Mesenteric fat pad (tissue), 1 donor: ENCODE measurements at places on chromosomes 2 and 18.

DNA sequence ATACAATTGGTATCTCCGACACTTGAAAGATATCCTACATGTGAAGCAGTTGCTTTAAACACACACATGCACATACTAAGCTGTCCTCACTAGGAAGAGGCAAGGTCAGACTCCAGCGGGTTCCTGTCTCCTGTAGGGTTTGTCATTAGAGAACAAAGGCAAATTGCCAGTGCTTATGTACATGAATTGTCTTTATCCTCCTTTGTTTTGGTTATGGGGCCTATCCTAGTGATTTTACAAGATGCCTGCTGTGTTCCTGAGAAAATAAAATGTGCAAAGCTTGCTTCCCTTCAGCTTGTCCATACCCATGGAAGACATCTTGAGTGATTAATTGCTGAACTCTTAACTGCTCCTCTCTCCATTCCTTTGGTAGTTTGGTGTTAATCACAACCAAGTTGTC lies 86.7 kb upstream of the SLC39A10 start:
- no peak for DNase-seq

- no peak for DNase-seq
These were observed 67.8 kb upstream of the PARD3B start for GRCh38 chr2:204477358-204477950.

DNA sequence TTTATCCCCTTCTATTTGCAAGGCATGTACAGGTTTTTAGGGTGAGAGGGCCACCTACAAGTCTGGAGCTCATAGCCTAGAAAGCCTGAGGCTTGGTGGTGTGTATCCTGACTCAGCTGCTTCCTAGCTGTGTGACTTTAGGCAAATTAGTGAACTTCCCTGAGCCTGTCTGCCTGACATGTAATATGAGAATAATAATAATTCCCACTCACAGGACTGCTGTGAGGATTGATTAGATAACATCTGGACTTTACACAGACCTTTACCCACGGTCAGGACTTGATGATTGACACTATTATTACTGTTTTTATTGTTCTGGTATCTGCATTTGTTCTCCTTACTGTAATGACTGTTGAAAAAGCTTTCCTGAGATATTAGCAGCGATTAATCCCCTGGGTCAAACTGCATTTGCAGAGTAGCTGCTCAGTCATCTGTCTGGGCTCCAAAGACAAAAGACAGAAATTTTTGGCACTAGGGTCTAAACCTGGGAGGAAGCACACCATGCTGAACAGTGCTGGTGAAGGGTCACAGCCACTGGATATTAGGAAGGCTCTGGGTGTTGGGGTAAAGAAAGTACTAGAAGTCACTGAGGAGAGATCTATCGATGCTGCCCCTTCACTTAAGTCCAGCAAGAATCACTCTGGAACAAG lies 276.5 kb upstream of the FN1 start:
- DNase-seq = no peak

- no peak for DNase-seq
These were observed 44.3 kb upstream of the FBXO11 start for GRCh38 chr2:47950340-47951301.

DNA sequence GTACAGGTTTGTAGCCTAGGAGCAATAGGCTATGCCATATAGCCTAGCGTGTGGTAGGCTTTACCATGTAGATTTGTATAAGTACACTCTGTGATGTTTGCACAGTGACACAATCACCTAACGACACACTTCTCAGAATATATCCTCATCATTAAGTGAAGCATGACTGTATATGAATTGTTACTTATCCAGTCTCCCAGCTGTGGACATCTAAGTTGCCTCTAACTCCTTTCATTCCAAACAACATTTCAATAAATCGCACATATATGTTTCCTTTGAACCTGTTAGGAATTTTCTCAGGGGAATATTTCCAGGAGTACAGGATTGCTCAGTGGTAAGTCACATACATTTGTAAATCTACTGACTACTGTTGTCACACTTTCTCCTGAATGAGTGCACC lies 90.0 kb downstream of the ARHGAP15 start:
- no peak for DNase-seq

DNA sequence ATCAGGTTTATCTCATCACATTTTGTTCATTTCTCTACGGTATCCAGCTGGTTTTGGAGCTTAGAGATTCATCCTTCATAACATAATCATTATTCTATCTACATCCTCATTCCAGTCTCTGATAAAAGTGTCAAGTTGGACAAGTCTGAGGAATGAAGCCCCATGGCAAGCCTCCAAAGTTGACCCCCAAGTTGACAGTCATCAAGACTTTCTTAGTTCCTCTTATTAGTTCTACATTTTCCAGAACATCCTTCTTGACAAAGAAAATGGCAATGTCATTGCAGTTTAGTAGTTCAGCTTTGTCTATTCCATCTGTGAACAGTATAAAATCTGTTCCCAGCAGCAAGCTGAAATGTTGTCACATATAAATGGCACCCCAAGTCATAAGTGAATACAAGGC lies 4.5 kb upstream of the TMSB10 start:
- no peak for DNase-seq

DNA sequence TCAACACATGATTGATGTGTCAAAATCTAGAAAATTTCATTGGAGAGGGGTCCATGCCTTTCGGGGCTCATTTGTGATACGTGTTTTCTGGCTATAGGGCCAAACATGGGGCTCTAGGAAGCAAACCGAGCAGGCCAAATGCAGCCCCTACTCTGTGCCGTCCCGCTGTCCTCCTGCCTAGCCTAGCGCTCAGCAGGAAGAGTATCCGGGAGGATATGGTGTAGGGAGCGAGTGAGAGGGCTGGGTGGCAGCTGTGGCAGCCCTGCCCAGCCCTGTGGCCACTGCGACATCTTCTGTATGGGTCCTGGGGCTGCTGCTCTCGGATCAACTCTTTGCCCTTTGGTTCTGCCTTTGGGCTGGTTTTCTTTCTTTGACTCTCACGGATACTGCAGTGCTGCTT lies 120.1 kb upstream of the MAP3K20 start:
- DNase-seq = no peak

GRCh38 chr2:197174539-197175094 lies 136.0 kb downstream of the ANKRD44 start:
- DNase-seq = no peak

- no peak for DNase-seq
These were observed 49.7 kb downstream of the RRM2 start for GRCh38 chr2:10172033-10172871.

- no peak for DNase-seq
These were observed 249.0 kb downstream of the ZEB2 start for GRCh38 chr2:144270951-144271350.

DNA sequence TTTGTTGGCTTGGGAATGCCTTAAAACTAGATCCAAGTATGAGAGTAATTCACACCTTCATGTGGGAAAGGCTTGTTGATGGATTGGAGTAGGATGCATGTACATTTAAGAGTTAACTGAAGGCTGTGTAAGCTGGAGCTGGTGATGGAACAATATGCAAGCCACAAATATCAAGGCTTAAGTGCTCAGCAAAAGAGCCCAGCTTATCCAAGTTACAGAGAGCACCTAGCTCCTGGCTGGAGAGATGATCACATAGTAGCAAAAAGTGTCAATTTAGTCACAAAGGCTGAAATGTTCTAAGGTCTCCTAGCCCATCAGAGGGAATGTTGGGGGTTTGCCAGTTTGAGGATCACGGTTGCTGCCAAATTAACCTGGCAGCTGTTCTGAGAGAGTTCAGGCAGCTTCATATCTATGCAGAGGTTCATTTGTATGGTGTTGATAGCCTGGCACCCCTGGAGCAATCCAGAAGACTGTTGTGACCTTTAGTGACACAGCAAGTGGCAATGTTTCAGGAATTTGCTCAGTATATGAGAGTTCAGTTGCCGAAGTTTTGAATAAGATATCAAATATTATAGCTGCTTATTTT lies 228.2 kb downstream of the DOK6 start:
- DNase-seq = no peak

- no peak for DNase-seq
These were observed 419.7 kb upstream of the RGPD4 start for GRCh38 chr2:107407017-107407416.

DNA sequence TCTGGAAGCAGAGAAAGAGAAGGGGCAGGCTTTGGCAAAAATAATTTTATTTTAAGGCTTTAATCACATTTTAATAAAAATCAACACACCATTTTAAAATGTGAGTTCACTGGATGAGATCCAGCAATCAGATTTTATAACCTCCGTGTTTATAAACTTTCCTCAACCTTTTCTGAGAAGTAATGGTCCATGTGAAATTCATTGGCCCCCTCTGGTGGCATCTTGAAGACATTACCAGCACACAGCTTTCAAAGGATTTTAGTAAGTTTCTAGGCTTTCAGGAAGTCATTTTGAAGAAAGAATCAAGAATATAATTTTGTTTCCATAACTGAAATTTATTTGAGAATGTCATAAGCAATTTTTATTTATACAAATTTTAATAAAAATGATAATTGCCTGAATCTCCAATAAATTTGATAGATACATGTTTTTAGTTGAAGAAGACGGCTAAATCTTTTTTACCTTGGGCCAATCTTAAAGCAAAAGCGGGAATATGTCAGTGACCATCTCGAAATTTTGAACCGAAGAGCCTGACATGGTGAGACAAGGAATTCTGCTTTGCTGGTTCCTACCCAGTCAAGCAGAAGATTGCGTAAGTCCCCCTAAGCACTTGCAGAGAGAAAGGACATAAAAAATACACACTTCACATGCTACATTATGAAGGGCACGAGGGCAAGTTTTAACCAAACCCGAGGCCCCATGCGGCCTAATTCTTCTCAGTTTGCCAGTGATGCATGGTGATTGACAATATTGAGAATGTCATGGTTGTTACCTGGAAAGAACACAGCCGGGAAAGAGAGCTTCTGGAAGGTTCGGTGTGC lies 128.4 kb upstream of the CBLN2 start:
- DNase-seq = no peak

- no peak for DNase-seq
These were observed 156.1 kb downstream of the TPGS2 start for GRCh38 chr18:36672437-36673344.

- DNase-seq = no peak
These were observed 173.9 kb upstream of the RAB12 start for GRCh38 chr18:8435376-8435775.

- DNase-seq = no peak
These were observed 74.8 kb upstream of the ZBTB14 start for GRCh38 chr18:5370332-5370731.

DNA sequence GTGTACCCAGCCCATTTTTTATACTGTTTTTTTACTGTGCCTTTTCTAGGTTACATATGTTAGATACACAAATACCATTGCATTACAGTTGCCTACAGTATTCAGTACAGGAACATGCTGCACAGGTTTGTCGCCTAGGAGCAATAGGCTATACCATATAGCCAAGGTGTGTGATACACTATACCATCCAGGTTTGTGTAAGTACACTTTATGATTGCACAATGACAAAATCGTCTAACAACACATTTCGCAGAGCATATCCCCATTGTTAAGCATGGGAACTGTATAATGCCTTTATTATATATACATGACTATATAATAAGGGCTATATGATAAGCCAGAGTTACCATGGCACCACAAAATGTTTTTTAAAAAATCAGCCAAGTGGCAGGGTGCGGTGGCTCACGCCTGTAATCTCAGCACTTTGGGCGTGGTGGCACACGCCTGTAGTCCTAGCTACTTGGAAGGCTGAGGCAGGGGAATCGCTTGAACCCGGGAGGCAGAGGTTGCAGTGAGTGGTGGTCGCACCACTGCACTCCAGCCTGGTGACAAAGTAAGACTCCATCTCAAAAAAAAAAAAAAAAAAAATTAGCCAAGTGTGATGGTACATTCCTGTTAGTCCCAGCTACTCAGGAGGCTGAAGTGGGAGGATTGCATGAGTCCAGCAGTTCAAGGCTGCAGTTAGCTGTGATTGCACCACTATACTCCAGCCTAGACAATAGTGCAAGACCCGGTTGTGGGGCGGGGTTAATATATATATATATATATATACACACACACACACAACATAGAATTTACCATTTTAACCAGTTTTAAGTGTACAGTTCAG lies 2.8 kb upstream of the CENPA start:
- no peak for DNase-seq

- no peak for DNase-seq
These were observed 37.3 kb upstream of the KLF7 start for GRCh38 chr2:207203056-207203455.

- no peak for DNase-seq
These were observed 2.7 kb upstream of the LCT start for GRCh38 chr2:135839713-135840112.

- no peak for DNase-seq
These were observed 419.3 kb upstream of the ACVR2A start for GRCh38 chr2:147425437-147426029.

- DNase-seq = no peak
These were observed 164.2 kb downstream of the INHBB start for GRCh38 chr2:120509991-120510735.

GRCh38 chr2:195603998-195604397 lies 53.0 kb upstream of the SLC39A10 start:
- DNase-seq = no peak

GRCh38 chr2:168311261-168311910 lies 64.0 kb upstream of the STK39 start:
- DNase-seq = no peak

DNA sequence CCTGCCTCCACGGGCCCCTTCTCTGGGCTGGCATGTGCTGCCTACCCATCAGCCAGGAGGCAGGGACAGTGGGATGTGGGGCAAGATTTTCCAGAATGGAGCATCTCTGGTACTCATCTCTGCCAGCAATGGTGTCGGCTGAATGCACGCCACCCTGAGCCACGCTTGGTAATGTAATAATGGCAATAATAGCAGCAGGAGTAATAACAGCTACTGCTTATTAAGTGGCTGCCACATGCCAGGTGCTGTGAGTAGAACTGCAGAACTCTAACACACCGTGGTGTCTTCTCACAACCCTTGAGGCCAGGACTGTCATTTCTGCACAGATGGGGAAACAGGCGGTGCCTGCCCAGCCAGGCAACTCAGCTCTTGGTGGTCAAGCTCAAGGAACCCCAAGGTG lies 113.6 kb downstream of the CELF4 start:
- DNase-seq = no peak

- DNase-seq = no peak
These were observed 123.7 kb downstream of the DIS3L2 start for GRCh38 chr2:232085164-232085563.

DNA sequence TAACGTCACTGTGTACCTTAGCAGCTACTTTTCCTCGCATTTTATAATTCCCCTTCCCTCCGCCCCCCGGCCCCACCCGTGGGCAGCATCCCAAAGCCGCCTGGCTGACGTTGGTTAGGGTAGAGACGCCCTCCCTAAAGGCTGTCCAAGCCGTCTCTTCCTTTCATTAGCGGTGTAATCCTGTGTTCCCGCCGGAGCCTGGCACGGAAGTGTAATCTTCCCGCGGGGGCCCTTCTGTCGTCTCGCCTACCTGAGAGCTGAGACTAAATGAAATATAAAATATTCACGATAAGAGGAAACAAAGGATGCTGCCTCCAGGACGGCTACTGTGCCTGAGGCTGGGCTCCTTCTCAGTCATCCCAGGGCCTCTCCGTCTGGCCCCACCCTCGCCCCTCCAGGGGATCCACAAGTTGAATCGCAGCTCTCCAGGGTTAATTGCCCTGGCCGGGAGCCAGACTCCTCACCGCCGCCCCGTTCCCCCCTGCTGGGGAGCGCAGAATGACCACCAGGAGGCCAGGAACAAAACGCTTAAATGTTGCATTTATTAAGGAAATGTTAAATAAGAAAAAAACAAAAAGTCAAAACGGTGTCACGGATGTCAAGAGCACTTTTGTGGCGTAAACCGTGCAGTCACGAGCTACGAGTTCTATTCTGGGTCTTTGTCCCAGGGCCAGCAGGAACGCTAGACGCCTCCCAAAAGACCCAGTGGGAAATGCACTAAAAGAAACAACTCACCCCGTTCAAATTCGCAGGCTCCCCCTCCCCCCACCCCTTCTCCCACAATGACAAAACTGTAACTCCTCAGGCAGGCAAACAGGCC lies 1.5 kb downstream of the RPRM start:
- no peak for DNase-seq
